ENCODE measurements at places on chromosomes 1 and 21.

GRCh38 chr1:216073793-216074595 lies 349.3 kb downstream of the USH2A start:
- no peak for DNase-seq
- H3K27ac ChIP-seq = no peak overlapping the region
- H3K4me3 ChIP-seq = no peak overlapping the region
- H3K4me1 ChIP-seq = peaks cover 9% of the 10 kb centered on the region
- no peaks in the 10 kb centered on the region for H3K27me3 ChIP-seq
- no peaks in the 10 kb centered on the region for H3K36me3 ChIP-seq

DNA sequence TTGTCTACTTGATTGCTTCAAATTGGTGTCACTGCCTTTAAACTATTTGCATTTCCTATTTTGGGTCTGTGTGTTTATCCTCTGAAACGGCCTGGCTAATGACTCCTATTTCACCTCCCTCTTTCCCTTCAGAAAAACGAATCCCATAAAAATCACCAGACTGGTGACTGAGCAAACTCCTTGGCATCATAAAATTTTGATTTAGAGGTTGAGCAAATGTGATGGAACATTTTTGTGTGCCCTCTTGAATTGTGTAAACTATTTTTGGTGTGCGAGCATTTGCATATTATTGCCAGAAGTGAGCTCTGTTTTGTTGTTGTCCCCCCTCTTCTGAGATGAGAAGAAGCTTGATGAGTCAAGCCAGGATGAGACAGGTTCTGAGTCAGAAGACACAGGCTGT lies 316.1 kb downstream of the AJAP1 start:
- DNase-seq = no peak
- H3K36me3 ChIP-seq = no peaks in the 10 kb centered on the region
- H3K4me3 ChIP-seq = no peak overlapping the region
- no peaks in the 10 kb centered on the region for H3K4me1 ChIP-seq
- H3K27ac ChIP-seq = no peak overlapping the region

GRCh38 chr21:35506771-35507170 lies 457.7 kb upstream of the RUNX1 start:
- peaks cover 78% of the 10 kb centered on the region for H3K4me1 ChIP-seq
- no peak for DNase-seq
- H3K36me3 ChIP-seq = no peaks in the 10 kb centered on the region
- no peaks in the 10 kb centered on the region for H3K27me3 ChIP-seq

DNA sequence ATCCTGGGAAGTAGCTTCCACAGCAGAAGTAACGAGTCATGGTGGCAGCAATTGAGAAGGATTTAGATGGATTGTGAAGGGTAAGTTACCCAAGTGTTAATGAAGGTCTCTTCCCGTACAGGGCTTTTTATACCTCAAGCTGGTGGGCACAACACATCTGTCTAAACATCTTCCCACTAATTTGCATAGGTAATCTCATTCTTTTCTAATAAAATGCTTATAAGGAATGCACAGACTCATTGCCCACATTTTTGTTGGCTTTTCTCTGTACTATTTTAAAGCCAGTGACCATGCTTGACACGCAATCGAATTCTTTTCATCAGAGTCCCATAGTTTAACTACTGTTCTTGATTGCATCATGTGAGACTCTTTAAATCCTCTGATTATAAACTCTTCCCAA lies at the start of gene KRTAP7-1:
Gene KRTAP7-1, minus strand, starts transcription at position 101 of the 400 bp plus-strand sequence. Its CDS starts 61 bp downstream, at position 40.
- H3K4me3 ChIP-seq = no peak within 1 kb of the TSS
- no peak for DNase-seq
- no peaks in the 10 kb centered on the region for H3K4me1 ChIP-seq
- H3K27ac ChIP-seq = no peak within 1 kb of the TSS
- no peaks in the 10 kb centered on the region for H3K36me3 ChIP-seq

GRCh38 chr21:36325373-36326010 lies 5.5 kb downstream of the MORC3 start:
- no peak overlapping the region for H3K4me3 ChIP-seq
- peak overlapping the region; percentile 17 for H3K27ac ChIP-seq
- no peaks in the 10 kb centered on the region for H3K27me3 ChIP-seq
- H3K36me3 ChIP-seq = peaks cover 4% of the 10 kb centered on the region

- no peak within 1 kb of the TSS for H3K4me3 ChIP-seq
- peaks cover 5% of the 10 kb centered on the region for H3K4me1 ChIP-seq
- H3K27ac ChIP-seq = peak within 1 kb of the TSS; percentile 15
- H3K27me3 ChIP-seq = peaks cover 7% of the 10 kb centered on the region
- no peak for DNase-seq
- no peaks in the 10 kb centered on the region for H3K36me3 ChIP-seq
These were observed at the start of gene CD52 for GRCh38 chr1:26317612-26318337. Gene CD52, plus strand, starts transcription at chr1:26317958. Its CDS starts 60 bp downstream, at chr1:26318018.

DNA sequence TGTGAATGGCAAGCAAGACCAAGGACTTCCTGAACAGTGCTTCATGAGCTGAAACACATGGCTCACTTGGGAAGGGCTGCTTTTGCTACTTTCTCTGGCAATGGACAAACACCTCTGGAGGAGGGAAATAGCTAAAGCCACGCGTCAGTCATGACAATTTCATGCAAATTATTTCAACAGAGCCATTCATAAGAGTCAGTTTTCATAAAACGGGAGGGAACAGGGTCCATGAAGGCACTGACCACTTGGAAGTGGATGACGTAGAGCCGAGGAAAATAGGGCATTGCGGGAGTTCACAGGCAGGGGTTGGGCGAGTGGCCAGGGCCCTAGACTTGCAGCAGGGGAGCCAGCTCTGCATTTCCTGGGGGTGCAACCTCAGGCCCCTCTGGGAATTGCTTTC lies 43.9 kb downstream of the SDC3 start:
- no peak overlapping the region for H3K4me3 ChIP-seq
- DNase-seq = no peak
- H3K36me3 ChIP-seq = no peaks in the 10 kb centered on the region
- H3K27me3 ChIP-seq = peaks cover 3% of the 10 kb centered on the region
- peaks cover 3% of the 10 kb centered on the region for H3K4me1 ChIP-seq

DNA sequence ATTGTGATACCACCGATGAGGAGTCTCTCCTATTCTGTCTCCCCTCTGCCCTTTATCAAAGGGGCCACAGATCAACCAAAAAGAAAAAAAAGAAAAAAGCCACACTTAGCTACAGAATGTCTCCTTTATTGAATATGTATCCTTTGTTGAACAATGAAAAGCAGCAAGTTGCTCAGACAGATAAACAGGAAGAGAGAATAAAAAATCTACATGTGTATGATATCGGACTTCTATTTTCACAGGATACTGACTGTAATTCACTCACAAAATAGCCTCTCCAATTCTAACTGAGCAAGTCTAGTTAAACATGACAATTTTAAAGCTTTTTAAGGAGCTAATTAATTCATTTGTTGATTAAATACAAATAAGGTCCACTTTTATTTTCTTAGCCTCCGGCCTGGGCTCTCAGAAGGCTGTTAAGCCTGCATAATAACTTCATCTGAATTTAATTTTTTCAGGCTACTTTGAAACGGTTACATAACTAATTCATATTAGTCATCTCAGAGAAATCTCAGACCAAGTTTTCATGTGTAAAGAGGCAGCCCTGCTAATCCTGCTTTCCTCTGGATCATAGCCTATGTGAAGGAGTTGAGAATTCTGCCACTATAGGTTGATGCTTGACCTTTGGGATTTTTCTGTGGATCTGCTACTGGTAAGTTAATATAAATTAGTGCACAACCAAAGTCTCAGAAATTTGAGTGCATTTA lies 304.1 kb upstream of the NR5A2 start:
- no peak for DNase-seq
- no peak overlapping the region for H3K27ac ChIP-seq
- no peak overlapping the region for H3K4me3 ChIP-seq
- H3K4me1 ChIP-seq = no peaks in the 10 kb centered on the region
- H3K27me3 ChIP-seq = peaks cover 22% of the 10 kb centered on the region

GRCh38 chr1:33464552-33464951 lies 7.9 kb upstream of the ZSCAN20 start:
- no peak overlapping the region for H3K27ac ChIP-seq
- H3K4me3 ChIP-seq = no peak overlapping the region
- H3K4me1 ChIP-seq = peaks cover 38% of the 10 kb centered on the region
- DNase-seq = no peak
- no peaks in the 10 kb centered on the region for H3K36me3 ChIP-seq

DNA sequence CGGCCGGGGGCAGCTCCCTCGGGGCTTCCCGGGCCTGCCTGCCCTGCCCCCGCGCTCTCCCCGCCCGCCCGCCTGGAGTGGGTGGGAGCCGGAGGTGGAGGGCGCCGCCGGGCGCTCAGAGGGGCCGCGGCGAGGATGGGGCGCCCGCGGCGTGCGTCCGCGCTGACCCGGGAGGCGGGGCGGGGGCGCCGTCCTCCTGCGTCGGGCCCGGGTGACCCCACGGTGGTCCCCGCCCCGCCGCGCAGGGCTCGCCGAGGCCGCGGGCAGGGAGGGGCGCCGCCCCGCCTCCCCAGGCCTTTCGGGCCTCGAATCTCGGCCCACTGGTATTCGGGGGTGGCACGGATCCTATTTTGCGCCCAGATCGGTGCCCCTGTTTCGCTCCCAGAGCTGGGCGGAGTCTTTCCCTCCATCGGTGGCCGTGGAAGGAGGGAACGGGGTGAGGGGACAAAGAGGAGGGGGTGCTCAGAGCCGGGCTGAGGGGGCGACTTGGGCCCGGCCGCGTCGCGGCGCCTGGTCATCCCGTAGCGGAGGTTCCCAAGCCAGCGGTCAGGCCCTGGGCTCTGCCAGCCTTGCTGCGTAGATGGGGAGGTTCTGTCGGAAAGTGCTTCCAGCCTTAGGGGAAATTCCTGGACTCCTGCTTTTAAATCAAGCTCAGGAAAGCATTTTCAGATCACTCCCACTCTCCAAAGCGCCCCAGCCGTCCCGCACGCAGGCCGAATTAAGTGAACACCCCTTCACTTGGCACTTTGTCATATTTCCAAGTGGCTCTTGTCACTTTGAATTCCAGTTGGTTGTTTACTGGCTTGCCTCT lies 545 bp downstream of the PATJ start:
- DNase-seq = no peak
- H3K27me3 ChIP-seq = no peaks in the 10 kb centered on the region
- peaks cover 39% of the 10 kb centered on the region for H3K4me1 ChIP-seq
- H3K4me3 ChIP-seq = peak overlapping the region; percentile 77

GRCh38 chr1:211257826-211258225 lies 1.3 kb upstream of the RCOR3 start:
- H3K27ac ChIP-seq = peak overlapping the region; percentile 98
- H3K36me3 ChIP-seq = peaks cover 1% of the 10 kb centered on the region
- no peaks in the 10 kb centered on the region for H3K27me3 ChIP-seq

- DNase-seq = no peak
- no peaks in the 10 kb centered on the region for H3K27me3 ChIP-seq
- no peaks in the 10 kb centered on the region for H3K36me3 ChIP-seq
- no peak overlapping the region for H3K4me3 ChIP-seq
These were observed 774.1 kb upstream of the B3GALT2 start for GRCh38 chr1:193960499-193960898.

DNA sequence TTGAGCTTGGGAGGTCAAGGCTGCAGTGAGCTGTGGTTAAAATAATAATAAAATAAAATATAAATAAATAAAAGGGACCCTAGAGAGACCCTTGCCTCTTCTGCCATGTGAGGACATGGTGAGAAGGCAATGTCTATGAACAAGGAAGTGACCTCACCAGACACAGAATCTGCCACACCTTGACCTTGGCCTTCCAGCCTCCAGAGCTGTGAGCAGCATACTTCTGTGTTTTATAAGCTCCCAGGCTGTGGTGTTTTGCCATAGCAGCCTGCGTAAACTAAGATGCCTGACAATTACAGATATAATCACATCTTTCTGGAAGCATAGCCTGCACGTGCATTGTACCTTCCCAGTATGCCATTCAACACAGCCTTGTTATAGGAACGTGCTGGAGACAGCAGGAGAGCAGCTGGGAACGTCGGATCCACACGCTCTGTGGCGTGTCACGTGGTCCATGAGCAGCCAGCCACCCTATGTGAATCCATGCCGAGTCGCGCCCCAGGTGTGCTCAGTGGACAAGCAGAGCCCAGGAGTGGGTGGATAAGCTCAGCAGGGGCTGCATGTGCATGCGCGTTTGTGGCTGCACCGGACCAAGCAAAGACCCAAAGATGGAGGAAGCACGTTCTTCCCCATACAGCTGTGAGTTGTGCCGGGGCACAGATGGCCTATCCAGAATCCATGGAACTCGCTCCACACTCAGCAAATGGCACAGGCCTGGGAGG lies 17.8 kb downstream of the WNT9A start:
- H3K36me3 ChIP-seq = peaks cover 2% of the 10 kb centered on the region
- H3K4me3 ChIP-seq = no peak overlapping the region
- DNase-seq = peak; percentile 73
- H3K27ac ChIP-seq = no peak overlapping the region

DNA sequence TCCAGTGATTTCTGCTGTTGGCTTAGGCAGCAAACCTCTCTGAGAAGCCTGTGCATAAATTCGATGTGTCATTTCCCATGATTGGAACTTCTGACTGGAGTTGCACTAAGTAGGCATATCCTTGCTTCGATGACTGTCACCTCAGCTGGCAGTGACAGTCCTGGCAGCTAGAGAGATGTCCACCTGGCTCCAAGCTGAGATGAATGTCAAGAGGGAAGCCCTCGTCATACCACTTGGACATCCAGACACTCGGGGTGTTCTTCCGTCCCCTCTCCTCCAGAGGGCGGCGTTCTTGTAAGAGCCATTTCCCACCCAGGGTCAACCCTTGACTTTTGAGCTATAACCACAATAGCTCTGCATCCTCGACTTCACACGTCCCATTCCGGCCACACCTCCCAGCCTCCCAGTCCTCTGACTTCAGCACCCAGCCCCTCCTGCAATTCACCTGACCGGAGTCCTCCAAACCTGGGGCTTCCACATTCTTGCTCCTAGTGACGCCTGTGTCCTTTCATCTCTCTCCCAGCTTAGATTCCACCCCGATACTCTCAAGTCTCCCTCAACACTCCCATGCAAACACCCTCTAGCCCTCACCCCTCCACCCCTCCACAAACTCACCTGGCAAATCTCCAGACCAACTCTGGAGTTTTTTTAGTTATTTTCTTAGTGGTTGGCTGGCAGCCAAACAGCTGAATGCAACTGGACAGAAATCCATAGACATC lies 17.3 kb downstream of the CA6 start:
- H3K27ac ChIP-seq = no peak overlapping the region
- H3K27me3 ChIP-seq = no peaks in the 10 kb centered on the region
- peak; percentile 51 for DNase-seq
- H3K4me1 ChIP-seq = peaks cover 10% of the 10 kb centered on the region
- no peak overlapping the region for H3K4me3 ChIP-seq
- peaks cover 4% of the 10 kb centered on the region for H3K36me3 ChIP-seq

DNA sequence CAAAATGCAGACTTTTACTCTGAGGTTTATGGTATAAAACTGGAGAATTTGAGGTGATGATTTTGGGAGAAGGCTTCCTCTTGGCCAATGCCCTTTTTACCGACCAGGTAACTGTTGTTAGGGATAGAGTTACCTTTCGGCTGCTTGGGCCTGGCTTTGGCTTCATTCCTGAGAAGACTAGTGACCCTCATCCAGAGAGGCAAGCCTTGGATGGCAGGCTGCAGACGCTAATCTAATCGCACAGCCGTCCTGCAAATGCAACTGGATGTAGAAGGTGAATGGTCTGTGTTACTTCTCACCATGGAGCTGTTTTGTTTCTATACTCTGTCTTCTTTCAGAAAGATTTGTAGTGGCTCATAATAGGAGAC lies 124.6 kb downstream of the CNIH3 start:
- H3K4me3 ChIP-seq = no peak overlapping the region
- H3K4me1 ChIP-seq = peaks cover 20% of the 10 kb centered on the region
- H3K27ac ChIP-seq = no peak overlapping the region
- DNase-seq = no peak
- no peaks in the 10 kb centered on the region for H3K36me3 ChIP-seq

All from chondrocyte (in vitro differentiated cells).